ENCODE measurements at places on chromosomes 4 and X.

GRCh38 chr4:154781983-154782293 lies 866 bp downstream of the RBM46 start:
- no peak for DNase-seq

DNA sequence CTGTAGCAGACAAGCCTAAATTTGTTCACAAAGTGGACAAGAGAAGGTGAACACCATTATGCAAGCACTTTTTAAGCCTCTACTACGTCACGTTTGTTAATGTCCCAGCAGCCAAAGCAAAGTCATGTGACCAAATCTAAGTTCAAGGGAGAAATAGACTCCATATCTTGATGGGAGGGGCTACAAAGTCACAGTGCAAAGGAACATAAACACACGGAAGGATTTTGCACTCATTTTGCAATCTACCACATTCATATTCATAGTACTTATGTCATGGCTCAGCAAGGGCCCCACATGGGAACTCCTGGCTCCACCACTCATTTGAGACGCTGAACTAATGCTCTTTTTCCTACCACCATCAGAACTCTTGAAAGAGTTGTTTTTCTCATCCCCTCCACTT lies 139.0 kb upstream of the JADE1 start:
- DNase-seq, result no peak

- no peak for DNase-seq
Measured at GRCh38 chrX:5057786-5058185, 1170.9 kb downstream of the NLGN4X start.

- no peak for DNase-seq
Measured at GRCh38 chr4:7989654-7990053, 50.0 kb upstream of the AFAP1 start.

Data from NCI-H1105 (cell line).